Stimulated activated CD4-positive, alpha-beta T cell treated with anti-CD3 and anti-CD28 coated beads, TNF-alpha, amount 100 ng/mL, for 24 hours (primary cell): ENCODE measurements at places on chromosomes 12 and 14.
A peak's percentile ranks its signal among the peaks of the same experiment; 100 is the strongest.

DNA sequence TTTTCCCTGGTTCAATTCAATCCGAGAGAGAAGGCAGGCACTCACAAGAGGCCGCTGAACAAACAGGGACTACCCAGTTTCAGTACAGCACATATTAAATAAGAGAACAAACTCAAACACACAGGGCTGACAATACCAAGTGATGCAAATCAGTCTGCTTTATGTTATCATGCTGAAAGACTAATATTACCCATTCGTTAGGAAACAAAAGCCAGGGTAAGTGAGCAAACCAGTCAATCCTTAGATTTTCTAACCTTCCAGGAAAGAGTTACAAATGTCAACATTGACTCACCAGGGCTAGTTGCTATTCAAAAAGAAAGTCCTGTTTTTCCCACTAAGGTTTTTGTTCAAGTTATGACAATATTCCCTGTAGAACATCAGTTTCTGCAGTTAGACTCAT is 246.2 kb downstream of the C12orf42 start:
- no peak for DNase-seq

DNA sequence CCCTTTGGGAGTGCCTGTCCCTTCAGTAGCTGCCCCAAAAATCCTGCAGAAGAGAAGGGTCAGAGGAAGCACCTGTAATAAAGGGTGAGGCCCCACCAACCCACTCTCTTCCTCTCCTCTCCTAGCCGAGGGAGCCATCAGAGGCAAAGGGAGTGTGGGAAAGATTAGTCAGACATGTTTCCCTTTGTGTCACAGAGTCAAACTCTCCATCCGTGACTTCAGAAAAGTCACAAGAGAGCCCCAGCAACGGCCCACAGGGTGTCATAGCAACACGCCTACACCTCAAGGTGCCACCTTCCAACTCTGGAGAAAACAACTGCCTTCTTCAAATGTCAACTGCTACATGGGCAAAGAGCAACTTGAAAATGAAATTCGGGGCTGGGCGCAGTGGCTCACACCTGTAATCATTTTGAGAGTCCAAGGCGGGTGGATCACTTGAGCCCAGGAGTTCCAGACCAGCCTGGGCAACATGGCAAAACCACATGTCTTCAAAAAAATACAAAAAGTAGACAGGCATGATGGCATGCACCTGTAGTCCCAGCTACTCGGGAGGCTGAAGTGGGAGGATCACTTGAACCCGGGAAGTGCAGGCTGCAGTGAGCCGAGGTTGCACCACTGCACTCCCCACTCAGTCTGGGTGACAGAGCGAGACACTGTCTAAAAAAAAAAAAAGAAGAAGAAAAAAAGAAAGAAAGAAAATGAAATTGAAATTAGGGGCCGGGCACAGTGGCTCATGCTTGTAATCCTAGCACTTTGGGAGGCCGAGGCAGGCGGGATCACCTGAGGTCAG is 17.7 kb upstream of the CD27 start:
- peak; percentile 82 for DNase-seq

- no peak for DNase-seq
Observed at GRCh38 chr12:128266541-128267130, 334 bp upstream of the TMEM132C start.

GRCh38 chr14:32984241-32984930 is 45.7 kb downstream of the NPAS3 start:
- no peak for DNase-seq

DNA sequence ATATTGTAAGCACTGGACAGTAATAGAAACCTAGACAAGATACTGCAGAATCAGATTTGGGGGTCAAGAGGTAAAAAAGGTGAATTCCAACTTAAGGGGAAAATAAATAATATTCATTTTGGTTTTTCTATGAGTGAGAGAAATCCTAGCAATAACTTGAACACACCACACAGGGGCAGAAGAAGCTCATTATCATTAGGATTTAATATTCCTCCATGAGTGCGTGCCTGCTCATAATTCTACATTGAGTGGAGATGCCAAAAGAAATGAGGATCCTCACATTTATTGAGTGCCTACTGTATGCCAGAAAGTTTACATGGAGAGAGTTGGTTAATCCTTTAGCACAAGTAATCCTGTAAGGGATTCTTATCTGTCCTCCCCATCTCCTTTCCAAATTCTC is 40.5 kb upstream of the C14orf132 start:
- no peak for DNase-seq

DNA sequence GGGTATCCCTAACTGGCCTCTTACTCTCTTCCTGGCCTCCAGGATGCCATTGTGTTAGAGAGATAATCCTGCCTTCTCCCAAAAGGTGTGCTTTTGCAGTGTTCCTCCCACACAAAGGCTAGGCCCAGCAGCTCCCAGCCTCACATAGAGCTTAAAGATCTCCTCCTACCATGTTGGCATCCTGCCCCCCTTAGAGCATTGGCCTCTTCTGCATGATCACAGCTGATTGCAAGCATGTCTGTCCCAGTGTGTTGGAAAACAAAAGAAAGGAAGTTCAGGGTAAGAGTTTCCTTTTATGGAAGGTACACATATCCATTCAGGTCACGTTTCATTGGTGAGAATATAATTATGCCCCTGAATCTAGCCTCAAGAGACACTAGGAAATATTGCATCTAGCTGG is 405.4 kb downstream of the TMTC2 start:
- no peak for DNase-seq

DNA sequence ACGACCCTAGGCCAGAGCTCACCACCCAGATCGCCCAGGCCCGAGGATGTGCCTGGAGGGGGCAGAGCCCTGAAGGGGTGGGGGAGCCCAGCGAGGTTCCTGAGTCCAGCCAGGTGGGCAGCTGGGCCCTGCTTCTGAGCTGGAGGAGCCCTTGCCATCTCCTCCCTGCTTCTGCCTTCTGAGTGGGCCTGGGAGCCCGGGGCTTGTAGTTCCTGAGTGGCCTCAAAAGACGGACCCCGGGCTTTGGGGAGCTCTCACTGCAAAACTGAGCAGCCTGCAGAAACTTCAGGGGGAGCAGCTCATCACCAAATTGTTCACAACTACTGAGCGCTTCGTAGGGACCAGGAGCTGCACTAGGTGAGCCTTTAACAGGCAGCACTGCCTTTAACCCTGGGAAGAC is 112.1 kb downstream of the NCOR2 start:
- no peak for DNase-seq

- DNase-seq, result no peak
Observed at GRCh38 chr14:22200977-22201605, 387.9 kb downstream of the DAD1 start.

DNA sequence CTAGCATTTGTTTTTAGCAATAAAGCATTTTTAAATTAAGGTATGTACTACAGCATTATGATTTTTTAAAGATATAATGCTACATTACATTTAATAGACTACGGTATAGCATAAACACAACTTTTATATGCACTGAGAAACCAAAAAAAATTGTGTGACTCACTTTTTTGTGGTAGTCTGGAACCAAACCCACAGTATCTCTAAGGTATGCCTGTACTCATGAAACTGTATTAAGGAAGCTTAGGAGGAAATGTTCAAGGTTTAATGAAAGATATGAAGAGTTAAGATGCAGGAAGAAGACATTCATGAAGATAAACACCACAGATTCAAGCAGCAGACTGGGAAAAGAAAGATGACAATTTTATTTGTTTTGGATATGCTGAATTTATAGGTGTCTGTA is 51.7 kb downstream of the PPP1R12A start:
- no peak for DNase-seq

DNA sequence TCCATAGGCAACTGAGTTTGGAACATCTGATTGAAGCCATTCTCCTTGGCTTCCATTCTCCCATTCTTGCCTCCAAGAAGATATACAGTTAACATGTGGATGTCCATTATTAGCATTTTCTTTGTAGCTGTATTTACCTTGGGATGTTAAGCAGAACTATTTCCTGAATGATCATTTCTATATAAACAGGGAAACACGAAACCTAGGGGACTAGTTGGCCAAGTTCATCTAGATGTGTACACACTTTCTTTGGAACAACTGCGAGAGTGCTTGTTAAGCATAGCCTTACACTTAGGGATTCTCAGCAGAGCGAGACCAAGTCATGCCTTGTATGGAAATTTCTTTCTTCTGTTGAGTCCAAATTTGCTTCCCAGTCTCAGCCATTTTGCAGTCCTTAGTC is 42.1 kb downstream of the DRAM1 start:
- no peak for DNase-seq

- DNase-seq, result no peak
Observed at GRCh38 chr14:102344485-102344884, 18.2 kb downstream of the CINP start.

GRCh38 chr12:3201339-3202051 is 124.3 kb downstream of the TSPAN9 start:
- no peak for DNase-seq

GRCh38 chr12:121770813-121771625 is 22.5 kb downstream of the RHOF start:
- DNase-seq, result no peak

GRCh38 chr12:49933796-49934195 is 16.7 kb upstream of the AQP2 start:
- DNase-seq, result no peak

- no peak for DNase-seq
Observed at GRCh38 chr12:34033628-34034296, 11.5 kb downstream of the ALG10 start.

GRCh38 chr12:76037130-76038103 is 5.8 kb upstream of the PHLDA1 start:
- no peak for DNase-seq

DNA sequence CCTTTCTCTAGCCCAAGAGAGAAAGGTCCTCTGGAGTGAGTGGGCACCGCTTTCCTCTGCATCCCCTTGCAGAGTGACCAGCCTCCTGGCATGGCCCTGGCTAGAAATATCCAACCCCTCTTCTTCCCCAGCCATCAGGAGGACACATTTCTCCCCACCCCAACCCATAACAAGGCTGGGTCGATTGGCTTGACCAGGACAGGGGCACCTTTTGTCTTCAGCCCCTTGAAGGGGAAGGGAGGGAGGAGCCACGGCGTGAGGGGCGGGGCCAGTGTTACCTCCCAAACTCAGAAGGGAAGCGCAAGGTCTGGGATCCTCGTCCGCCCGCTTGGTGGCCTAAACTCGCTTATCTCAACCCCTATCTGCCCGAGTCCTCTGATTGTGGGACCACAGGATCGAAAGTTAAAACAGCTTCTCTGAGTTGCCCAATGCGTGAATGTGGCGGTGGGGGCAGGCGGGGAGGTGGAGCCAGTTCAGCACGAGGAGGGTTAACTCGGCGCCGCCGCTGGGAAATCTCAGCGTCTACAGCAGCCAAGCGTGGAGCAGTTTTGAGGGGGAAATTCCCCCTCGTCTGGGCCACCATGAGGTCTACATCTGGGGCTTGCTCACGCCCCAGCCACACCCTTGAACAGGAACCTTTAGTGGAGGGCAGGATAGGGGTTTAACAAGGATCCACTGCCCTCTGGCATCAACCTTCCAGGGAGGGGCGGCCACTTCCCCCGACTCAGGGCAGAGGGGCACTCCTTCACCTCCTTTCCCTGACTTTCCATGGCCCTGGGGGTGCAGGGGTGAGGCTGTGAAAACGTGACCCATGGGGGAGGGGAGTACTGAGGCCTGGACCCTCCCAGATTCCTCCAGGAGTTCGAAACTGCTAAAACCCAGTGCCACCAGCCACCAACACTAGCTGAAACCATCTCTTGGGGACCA is 795 bp downstream of the STAT6 start:
- peak; percentile 40 for DNase-seq

GRCh38 chr12:103505371-103506236 is 9.8 kb upstream of the C12orf42 start:
- peak; percentile 68 for DNase-seq

GRCh38 chr14:88518592-88519512 is 36.0 kb downstream of the PTPN21 start:
- DNase-seq, result no peak

GRCh38 chr14:98189062-98189461 is 1082.9 kb downstream of the BCL11B start:
- no peak for DNase-seq

DNA sequence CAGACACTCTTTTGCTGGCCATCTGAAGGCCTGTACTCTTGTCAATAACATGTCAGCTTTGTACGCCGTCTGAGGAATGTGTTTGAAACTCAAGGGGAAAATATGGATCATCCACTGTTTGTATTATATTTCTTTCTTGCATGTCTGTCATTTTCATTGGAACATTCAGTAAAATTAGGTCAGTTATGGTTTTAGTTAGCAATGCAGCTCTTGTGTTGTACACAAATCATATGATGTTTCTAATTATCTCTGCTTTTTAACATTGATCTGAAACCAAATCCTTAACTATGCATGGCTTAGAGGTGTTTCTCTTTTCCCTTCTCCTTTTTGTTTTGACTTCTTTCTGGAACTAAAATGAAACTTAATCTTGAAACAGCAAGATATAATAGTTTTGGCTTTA is 333.6 kb upstream of the PRICKLE1 start:
- DNase-seq, result no peak

DNA sequence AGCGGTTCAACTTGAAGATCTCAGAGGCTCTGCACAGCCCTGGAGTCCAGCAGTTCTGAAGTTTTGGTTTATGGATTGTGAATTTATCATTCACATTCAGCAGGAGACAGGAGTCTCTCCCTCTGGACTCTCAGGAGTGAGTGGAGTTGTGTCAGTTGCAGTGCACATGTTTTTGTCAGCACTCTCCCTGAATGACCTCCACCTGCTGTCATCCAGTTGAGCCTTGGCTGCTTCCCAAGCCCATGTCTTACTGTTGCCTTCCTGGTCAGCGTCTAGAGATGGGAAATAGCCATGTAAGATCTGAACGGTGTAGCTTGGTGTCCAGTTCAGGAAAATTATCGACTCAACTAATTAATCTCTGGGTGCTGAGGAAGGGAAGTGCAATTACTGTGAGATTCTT is 133.2 kb downstream of the PRKCH start:
- no peak for DNase-seq

GRCh38 chr12:95789126-95790032 is 1.2 kb downstream of the NTN4 start:
- DNase-seq, result no peak

- no peak for DNase-seq
Observed at GRCh38 chr12:119363037-119363436, 28.5 kb downstream of the CCDC60 start.

- no peak for DNase-seq
Observed at GRCh38 chr14:104146651-104147345, 8.4 kb downstream of the KIF26A start.

DNA sequence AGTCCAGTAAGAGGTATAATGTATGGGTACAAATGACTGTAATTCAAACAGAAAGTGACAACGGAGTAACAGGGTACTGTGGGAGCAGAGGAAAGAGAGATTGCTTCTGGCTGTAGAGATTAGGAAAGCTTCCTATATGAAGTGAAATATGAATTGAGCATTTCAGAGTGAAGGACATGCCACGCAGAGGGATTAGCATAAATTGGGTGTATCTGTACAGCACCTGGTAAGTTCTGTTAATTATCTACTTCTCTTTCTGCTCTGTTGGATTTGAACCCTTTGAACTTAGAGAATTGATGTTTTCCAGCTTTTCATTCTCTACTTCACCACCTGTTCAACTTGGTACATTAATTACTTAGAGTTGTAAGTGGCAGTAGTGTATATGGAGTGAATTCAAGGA is 8.8 kb downstream of the STK38L start:
- DNase-seq, result no peak
